ENCODE measurements at places on chromosomes 5 and 9.

DNA sequence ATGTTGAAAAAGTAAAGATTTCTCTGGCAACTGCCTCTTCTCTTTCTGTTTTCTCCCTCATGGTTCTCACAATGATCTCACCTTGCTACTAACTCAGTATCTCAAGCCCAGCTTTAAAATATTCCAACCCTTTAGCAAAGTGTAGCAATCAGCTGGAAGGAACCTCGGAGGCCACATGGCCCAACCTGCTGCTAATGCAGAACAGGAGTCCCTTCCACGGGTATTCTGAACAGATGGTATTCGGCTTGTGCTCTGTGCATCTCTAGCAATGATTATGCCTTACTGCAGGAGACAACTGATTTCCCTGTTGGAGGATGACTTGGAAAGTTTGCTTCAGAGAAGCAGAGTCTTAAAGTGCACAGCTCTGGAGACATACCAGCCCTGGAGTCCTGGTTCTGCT lies 151.8 kb upstream of the PPP1R2B start:
- no peak for DNase-seq

DNA sequence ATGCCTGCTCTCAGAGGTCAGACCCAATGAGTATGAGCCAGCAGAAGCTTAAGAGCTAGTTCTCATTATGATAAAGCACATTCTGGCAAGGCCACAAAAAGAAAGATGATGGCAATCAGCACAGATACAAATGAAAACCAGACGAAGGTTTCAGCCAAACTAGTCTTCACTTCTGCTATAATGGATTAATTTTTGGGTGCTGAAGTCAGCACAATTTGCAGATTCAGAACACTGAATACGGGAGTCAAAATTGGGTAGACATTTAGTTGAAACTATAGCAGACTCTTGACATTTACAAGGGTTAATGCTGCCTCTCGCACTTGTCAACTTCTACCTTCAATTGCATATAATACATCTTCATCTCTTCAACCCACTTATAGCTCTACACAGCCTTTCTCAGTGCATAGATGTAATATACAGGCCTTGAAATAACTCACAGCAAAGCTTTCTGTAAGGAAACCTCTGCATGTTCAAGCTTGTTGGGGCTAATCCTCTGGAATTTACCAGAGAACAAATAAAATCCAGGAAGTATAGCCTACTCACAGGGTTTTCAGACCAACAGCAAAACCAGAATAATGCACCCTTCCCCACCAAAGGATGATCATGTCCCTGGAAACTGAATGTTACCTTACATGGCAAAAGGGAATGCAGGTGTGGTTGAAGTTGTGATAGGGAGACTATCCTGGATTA lies 77.1 kb downstream of the BAAT start:
- DNase-seq: no peak

DNA sequence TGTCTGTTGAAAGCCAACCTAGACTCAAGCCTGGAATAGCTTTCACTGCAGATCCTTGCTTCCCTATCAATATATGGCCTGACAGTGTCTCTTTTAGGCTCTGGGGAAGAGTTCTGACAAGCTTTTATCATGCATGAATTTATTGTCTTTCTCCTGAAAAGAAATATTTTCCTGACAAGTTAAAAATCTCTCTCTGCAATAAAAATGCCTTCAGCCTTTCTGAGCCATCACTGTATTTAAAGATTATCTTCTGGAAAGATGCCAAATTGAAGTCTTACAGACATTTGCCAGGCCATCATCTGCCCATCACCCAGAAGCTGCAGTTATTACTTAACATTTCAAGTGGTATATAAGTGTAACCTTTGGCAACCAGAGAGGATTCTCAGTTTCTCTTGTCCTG lies 88.1 kb upstream of the HTR1A start:
- no peak for DNase-seq

DNA sequence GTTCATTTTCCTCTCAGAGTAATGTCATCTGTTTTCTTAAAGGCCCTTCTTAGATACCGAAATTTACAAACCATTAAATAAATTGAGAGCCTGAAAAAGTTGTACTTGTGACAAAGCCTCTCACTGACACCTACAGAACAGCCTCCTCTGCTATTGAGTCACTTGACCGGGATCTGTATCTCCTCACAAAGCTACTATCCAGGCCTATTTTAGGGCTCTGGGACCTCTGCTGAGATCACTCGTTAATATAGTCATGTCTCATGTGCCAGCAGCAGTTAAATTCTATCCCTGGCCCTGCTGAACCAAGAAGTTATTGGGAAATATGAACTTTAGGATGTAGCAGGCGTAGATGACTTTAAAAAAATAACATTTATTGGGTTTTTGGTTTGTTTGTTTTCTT lies 31.1 kb downstream of the FBXO38 start:
- no peak for DNase-seq

DNA sequence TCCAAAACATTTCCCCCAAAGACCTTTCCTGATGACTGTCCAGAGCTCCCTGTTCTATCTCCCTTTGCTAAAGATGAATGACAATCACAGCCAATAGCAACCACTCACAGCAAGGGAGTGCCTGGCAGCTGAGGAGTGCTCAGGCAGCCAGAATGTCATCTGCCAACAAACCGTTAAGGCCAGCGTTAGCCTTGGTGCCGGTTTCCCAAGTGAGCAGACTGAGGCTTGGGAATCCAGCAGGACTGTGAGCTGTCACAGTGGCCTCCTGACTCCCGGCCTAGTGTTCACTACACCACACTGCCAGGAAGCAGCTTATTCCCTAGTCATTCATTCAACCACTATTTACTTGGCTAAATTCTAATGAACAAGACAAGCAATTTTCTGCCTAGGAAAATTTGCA lies 24.7 kb downstream of the STK10 start:
- no peak for DNase-seq

- DNase-seq: no peak
Observed at GRCh38 chr5:118789366-118789765, 199.0 kb downstream of the DTWD2 start.

DNA sequence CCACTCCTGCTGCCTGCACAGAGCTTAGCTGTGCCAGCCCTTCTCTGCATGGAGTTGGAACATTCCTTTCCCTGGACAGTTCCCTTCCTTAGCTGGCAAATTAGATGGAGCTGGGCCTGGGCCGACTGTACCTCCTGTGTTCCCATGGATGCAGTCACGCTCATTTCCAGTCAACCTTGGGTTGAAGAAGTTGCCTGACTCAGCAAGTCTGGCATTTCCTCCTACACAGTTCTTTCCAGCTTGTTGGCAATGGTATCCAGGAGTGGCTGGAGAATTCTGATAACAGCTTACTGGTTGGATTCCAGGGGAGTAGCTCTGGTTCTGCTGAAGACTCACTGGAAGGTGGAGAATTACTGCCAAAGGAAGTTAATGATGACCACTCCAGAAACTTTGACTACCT lies 9.2 kb upstream of the TAF1L start:
- DNase-seq: no peak

DNA sequence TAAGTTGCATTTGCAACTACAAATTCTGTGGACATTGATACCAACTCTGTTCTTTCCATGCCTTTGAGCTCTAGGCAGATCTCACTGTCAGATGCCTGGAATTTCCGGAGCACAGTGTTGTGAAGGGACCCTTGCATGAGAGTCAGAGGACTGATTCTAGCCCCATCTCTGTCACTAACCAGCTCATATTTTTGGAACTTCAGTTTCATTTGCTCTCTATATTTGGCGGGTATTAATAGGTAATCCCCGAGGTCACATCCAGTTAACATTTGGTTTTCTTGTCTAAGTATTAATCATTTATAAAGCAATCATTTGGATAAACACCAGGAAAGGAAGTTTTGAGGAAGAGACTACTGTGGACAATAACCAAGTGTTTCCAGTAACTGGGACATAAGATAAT lies 115.7 kb downstream of the MAN2A1 start:
- peak; percentile 3 for DNase-seq

DNA sequence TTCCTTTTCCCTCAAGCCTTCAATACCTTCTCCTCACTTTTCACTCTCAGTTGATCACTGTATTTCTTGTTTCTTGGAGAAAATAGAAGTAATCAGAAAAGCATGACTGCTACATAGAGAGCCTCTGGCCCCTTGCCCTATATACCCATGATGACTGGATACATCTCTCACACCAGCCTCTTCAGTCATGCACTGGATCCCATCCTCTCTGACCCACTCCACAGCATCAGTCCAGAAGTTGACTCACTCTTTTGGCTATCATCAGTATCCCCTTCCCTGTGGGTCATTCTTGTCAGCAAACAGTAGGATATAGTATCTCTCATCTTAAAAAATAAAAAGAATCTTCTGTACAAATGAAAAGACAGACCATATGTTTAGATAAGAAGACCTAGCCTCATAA lies 32.9 kb downstream of the PTCD2 start:
- DNase-seq: no peak

DNA sequence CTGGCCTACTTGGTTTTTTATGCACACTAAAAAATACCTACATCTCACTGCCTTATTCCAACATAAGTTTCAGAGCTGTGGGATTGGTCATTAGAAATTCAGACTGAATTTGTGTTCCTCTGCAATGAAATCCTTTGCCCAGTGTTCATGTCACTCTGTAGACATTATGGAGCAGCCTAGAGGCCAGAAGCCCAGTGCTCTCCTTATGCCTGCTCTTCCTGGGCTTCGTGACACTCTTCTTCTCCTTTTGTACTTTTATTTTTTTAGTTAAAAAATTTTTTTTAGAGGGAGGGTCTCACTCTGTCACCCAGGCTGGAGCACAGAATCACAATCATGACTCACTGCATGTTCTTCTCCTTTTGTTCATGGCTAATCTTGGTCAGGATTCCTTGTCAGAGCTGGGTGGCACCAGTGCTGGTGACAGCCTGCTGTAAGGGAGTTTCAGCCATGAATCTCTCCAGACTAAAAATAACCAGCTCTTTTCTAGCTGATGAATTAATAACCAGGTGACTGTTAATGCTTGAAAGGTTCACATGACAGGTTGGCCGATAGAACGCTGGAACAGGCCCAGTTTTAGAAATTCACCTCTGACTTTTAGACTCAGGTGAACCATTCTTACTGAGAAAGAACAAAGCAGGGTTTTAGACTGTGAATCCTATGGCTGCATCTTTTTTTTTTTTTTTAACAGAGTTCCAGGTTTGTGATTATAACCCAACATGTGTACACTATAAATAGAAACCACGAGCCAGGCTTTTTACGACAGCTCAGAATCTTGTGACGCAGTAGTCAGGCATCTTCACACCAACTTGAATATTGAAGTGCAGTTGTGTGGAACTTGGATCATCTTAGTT lies 34.1 kb upstream of the C5orf47 start:
- no peak for DNase-seq

DNA sequence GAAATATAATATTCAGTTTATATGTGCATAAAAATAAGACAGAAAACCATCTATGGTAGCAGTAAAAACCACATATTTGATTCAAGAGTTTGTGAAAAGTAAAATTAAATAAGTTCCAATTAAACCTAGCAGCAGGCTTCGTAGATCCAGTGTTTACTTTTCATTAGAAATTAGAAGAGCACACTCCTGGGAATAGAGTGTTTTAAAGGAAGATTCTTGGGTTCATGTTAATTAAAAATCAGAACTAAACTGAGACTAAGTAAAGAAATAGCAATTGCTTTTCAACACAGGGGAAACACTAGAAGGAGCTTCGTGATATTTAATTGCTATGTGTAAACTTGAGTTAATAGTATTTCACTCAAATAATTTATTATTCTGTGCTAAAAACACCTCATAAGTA lies 1097.8 kb upstream of the CDH18 start:
- DNase-seq: no peak

DNA sequence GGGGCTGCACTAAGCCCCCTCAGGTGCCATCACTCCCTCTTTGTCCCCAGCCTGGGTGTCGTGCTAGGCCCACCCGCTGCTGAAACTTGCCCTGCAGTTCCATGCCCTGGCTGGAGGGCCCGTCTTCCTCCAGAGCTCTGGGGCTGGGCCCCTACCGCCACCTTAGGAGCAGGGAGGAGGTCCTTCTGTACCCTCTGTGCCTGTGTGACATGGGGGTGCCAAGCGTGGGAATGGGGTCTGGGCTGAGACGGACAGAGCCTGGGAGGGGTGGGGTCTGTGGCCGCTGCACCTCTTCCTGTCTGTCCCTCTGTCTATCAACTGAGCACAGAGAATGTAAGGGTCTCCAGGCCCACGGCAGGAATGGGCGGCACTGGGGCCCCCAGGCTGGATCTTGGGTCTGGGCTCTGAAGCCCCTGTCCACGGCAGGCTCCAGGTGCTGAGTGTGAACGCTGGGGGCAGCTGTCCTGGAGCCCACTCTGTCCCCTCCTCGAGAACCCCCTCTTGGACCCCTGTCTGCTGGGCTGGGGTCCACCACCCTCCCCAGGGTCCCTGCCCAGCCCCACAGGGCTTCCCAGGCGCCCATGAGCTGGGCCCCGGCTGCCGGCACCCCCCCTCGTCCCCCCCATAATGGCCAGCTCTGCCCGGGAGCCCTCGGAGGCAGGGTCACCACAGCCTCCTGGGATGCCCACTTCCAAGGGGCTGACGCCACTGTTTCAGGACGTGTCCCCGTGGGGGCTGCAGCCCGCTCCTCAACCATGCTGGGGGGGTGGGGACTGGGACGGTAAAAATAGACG lies 15.8 kb upstream of the NRARP start:
- DNase-seq: no peak

DNA sequence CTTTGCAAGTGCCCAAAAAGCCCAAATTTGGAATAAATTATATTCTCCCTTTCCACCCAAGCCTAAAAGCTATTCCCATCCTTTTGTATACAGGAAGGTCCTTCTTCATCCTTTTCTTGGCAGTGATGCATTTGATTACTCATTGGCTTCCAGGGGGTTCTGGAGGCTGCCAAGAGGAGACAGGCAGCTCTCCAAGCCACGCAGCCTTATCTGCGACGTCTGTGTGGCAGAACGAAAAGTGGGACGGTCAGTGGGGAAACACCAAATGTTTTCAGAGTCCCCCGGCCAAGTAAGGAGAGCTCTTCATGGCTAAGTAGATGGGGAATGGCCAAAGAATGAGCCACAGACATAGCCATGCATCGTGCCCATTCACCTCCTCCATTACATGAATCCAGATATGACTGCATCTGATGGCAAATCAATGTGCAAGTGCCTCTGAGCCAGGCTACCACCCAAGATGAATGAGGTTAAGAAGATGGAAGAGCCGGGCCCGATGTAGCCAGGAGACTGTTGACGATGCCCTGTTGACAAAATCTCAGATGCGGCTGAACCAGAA lies 12.1 kb downstream of the ADAM19 start:
- no peak for DNase-seq

- DNase-seq: no peak
Observed at GRCh38 chr5:128633901-128634300, 95.9 kb upstream of the FBN2 start.

Data from right kidney (tissue), 9 donors.